ENCODE measurements at places on chromosomes 5 and 9.

GRCh38 chr5:147490989-147491388, 18.9 kb downstream of the DPYSL3 start:
- no peak for DNase-seq

DNA sequence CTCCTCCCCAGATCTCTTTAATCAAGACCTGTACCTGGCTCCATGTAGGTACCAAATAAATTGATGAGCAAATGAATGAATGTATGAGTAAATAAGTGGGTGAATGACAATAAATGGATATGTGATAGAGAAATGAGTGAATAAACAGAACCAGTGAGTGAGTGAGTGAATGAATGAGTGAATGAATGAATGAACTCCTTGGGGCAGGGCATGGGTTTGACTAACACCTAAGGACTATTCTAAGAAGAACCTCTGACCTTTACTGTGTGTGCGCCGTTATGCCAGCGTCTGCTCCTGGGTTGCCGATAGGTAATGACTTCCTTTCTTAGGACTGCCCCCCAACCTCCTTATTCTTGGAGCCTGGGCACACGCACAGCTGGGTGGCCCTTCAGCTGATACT, 1.8 kb upstream of the RPL26L1 start:
- DNase-seq, result no peak

DNA sequence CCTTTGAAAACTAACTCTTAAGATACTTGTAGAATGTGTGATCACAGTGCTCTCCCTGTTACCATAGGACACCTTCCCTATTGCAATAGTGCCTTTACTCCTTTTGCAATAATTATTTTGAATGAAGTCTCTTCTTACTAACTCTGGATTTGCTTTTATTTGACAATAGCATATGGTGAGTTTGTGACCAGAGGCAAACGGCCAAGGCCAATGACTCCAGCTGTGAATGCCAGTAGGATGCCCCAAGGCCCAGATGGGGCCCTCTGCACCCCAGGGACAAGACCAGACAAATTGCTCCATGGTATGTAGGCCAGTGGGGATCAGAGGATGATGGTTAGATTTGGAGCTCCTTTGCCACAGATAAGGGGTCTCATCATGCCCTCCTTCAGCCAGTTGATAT, 116.9 kb downstream of the NPR3 start:
- no peak for DNase-seq

DNA sequence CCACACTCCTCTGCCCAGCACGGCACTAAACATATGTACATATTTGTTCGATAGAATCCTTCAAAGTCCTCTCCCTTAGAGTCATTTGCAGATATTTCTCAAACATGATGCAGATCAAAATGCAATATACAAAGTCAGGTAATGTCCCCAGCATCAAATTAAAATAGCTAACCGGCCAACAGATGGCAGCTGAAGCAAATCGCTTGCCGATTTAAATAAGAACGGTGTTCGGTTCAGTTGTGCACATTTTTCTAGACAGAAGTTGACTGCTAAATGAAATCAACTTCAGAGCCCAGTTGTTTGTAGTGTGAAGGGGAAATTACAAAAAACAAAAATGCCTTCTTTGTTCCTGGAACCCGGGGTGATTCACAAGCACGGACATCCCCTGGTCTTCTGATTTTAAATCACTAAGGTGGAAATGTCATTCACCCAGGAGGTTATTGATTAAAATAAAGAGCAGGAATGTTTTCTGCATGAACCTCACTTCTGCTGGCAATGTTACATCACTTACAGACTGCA, 219.2 kb downstream of the EBF1 start:
- no peak for DNase-seq

DNA sequence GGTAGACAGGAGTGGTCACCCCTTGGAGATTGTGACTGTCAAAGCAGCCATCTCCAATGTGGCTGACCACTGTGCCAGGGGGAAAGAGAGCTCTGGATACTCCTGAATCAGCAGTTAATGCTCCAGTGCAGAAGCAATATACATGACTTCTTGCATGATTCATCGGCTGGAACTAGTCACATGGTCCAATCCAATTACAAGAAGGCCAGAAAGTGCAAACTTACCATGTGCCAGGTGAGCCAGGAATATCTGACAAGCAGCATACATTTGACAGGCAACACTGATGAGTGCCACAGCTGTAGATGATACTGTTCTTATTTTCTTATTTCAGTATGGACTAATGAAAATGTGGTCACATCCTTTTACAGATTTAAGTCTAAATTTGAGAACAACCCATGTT, 440.0 kb upstream of the MPDZ start:
- DNase-seq, result no peak

GRCh38 chr5:154756868-154757813, 2.0 kb downstream of the LARP1 start:
- peak; percentile 52 for DNase-seq

- no peak for DNase-seq
Measured at GRCh38 chr5:93184041-93184440, 397.0 kb downstream of the NR2F1-AS1 start.

DNA sequence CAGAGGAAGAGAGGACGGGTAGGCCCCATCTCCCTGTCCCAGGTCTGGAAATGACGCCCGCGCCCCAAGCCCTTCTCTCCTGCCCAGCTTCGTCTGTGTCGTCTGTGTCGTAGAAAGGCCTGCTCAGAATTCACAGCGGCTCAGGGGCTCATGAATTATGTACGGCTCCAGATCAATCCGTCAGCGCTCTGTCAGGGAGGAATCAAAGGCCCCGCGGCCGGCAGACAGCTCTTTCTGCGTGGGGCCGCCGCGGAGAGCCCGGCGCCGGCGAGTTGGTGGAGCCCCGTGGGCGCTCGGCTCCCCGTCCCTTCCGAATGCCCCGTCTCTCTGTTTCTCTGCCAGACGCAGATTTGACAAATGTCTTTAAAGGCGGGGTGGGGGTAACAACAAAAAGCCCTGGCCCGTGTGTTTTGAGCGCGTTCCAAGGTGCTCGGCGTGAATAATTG, 83.8 kb upstream of the RAPGEF1 start:
- DNase-seq, result no peak

DNA sequence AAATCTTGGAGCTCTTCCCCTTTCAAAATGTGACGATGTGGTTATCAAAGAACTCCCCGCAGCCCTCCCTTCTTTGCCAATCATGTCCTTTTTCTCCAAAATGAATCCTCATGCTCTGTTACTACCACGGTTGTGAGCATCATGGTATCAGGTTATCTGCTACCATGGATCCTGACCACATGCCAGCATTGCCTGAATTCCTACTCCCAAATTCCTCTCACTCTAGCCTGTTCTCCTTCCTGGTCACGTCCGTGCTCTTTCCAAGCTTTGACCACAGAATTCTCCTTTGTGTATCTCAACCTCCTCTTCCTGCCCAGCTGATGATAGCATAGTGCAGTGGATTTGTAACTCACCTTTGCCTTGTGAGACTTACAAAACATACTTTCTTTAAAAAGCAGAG, 59.5 kb upstream of the FBXL7 start:
- no peak for DNase-seq

- no peak for DNase-seq
Measured at GRCh38 chr9:126652140-126652582, 38.4 kb downstream of the LMX1B start.

GRCh38 chr9:126504977-126505455, 108.7 kb upstream of the LMX1B start:
- no peak for DNase-seq

GRCh38 chr5:124923131-124923530, 176.7 kb upstream of the ZNF608 start:
- DNase-seq, result no peak

DNA sequence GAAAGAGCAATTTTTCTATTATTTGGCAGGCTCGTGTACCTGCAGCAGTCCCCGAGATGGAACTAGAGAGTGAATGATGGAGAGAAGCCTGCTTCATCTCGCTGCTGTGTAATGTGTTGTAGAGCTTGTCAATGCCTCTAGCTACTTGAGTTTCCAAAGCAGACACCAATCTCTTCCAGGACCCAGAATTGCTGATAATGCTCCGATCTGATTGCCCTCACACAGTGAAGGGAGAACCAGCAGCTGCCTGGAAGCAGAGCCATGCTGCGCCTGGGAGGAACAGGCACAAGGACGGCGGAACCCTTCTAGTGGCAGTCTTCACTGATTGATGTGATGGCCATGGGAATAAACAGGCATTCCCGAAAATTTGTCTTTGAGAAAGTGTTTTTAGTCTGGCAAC, 288.0 kb downstream of the ICE1 start:
- DNase-seq, result no peak

- no peak for DNase-seq
Measured at GRCh38 chr9:13427587-13427986, 148.1 kb upstream of the MPDZ start.

DNA sequence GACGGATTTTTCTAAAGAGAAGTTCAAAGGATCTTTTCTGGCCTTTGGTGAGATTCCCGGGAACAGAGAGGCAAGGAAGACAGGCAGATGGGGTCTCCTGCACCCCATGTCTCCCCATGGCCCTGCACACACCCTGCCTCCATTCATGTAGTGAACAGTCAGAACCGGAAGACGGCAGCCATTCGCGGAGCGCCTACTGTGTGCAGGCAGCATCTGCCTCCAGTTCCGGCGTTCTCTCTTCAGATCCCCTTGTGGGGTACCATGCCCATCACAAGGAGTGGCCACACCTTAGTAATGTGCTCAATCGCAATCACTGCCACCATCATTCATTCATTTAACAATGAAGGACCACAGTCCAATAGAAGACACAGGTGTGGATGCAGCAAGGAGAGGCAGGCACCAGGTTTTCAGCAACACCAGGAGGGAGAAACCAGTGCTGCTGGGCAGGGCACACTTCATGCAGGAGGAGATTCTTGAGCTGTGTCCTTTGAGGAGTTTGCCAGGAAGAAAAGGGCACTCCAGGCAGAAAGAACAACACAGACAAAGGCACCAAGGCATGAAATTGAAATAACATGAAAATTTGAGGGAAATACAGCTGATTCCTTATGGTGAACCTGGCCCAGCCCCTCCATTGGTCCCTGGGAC, 171.5 kb upstream of the PHYKPL start:
- no peak for DNase-seq

DNA sequence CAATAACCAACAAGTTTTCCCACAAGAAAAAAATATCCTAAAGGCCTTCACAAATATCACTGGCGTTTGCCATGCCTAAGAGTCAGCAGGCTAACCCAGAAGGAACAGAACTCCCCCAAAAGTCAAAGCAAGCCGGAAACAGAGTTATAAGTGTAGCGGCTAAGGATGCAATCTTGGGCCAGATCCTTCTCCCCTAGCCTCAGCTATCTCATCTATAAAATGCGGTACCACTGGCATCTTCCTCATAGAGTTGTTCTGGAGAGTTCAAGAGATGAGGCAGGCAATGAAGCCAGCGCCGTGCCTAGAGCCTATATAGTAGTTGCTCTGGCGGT, 632 bp downstream of the DPM2 start:
- no peak for DNase-seq

DNA sequence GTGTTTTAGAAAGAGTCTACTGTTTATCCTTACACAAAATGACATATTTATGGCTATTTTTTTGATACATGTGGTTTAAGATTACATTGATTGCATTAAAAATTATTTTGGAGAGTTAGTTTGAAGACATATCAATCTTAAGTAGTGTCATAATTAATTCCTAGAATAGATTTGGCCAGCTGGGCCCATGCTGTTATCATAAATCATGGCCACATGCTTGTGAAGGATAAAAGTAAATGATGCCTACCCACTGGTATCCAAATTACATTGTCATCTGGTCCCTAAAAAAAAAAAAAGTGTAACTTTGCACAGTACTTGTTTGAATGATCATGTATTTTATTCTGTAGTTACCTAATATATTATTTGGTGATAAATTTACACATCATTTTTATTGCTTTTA, 96.9 kb downstream of the PARP8 start:
- no peak for DNase-seq

DNA sequence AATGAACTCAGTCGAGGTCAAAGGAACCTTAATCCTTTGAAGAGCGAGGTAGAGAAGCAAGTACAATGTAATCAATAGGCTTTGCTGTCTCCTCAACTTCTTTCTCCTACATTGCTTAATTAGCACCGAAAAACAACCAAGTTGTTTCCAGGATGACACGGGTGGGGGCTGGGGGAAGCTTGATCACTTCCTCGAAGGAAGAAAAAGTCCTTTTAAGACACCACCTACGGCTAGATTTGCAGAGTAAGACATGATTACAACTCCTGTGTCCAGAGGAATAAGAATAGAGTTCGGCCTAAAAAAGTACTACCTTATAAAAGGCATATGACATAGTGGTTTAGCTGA, 811 bp upstream of the ARRDC3 start:
- DNase-seq, result peak; percentile 27

DNA sequence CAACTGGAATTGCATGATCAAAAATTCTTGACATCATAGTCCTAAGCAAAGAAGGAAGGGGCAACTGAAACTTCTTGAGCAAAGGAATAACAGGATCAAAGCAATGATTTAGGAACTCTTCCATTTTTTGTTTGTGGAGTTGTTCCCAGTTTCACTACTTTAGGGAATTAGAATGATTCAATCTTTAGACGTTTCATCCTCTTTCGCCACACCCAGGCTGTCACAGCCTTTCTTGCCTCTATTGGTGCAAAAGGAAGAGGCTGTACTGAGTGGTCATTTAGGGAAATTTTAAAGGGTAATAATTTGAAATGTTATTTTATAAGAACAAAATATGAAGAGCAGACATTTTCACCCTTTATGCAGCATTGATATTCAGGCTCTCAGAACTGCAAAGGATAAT, 1026.0 kb upstream of the ARRDC3 start:
- DNase-seq, result no peak

DNA sequence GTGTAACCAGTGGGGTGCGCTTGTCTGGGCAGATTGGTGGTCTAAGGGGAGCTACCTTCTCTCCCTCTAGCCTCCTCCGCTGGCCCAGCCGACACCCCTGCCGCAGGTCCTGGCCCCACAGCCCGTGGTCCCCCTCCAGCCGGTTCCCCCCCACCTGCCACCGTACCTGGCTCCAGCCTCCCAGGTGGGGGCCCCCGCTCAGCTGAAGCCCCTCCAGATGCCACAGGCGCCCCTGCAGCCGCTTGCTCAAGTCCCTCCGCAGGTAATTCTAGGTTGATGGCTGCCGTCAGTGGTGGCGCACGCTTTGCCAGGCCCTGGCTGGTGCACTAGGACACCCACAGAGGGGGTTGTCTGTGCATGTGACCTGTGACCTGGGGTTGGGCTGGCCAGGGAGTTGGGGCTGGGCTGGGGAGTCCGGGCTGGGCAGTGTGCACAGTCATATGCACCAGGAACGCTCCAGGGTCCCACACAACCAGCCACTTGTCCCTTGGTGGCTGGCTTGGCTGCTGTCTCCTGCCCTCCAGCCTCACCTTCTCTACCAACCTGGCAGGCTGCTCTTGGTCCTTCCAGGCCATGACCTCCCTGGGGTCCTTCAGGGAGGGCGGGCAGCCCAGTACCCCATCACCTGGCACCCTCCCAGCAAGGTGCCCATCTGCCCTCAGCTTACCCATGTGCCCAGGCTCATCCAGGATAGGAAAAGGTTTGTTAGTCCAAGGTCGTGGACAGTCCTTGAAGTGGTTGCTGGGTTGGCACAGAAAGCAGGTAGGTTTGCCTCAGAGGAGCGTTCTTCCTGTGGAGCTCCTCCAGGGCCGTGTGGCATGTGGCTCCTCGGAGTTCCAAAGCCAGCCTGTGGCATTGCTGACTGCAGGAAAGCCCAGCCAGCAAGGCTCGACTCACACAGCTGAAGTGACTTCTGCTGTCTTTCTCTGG, 73.2 kb downstream of the WNK2 start:
- DNase-seq, result no peak

Data from CD4-positive, alpha-beta T cell treated with Interleukin-6 for 4 hours (primary cell).